ENCODE measurements at places on chromosomes 6 and 20.

GRCh38 chr20:1330075-1330830 lies 1.3 kb upstream of the SDCBP2 start:
- no peak for DNase-seq

DNA sequence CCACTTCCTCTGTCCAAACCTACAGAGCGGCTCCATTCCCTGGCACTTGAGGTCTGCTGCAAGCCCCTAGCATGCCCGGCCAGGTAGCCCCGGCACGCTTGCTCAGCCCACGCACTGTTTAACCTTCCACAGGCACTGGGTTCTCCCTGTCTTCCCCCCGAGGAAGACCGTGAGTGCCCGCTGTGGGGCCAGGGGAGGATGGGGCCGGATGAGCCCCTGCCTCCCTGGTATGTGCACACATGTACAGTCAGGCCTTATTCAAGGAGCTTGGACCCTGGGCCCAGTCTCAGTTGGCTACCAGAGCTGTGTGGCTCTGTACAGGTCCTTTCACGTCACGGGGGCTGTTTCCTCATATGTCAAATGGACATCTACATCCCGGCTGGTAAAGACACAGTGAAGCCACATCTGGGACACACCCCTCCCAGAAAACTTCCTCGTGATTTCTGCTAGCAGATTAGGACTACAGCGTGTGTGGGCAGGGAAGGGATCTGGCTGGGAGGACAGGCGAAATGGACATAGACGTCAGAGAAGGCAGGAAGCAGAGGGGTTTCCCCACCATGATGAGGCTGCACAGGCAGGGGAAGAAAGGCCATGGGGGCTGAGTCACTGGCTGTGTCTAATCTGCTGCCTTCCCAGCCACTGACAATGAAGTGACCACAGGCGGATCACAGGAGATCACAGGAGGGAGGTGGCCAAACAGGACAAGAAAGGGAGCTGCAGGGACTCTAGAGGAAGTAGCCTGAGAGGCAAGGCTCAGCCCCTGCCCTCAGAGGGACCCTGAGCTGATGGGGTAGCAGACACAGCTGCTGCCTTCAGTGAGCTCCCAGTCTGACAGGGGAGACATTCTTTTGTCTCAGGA lies 62.9 kb downstream of the MRPL14 start:
- DNase-seq, result peak; percentile 73

- no peak for DNase-seq
Observed at GRCh38 chr20:4555188-4555890, 166.4 kb upstream of the PRND start.

GRCh38 chr6:37630281-37630799 lies 67.3 kb downstream of the MDGA1 start:
- peak; percentile 60 for DNase-seq

GRCh38 chr6:100685747-100686146 lies 195.4 kb downstream of the ASCC3 start:
- DNase-seq, result peak; percentile 53

- DNase-seq, result no peak
Observed at GRCh38 chr6:139758209-139758611, 383.8 kb upstream of the CITED2 start.

DNA sequence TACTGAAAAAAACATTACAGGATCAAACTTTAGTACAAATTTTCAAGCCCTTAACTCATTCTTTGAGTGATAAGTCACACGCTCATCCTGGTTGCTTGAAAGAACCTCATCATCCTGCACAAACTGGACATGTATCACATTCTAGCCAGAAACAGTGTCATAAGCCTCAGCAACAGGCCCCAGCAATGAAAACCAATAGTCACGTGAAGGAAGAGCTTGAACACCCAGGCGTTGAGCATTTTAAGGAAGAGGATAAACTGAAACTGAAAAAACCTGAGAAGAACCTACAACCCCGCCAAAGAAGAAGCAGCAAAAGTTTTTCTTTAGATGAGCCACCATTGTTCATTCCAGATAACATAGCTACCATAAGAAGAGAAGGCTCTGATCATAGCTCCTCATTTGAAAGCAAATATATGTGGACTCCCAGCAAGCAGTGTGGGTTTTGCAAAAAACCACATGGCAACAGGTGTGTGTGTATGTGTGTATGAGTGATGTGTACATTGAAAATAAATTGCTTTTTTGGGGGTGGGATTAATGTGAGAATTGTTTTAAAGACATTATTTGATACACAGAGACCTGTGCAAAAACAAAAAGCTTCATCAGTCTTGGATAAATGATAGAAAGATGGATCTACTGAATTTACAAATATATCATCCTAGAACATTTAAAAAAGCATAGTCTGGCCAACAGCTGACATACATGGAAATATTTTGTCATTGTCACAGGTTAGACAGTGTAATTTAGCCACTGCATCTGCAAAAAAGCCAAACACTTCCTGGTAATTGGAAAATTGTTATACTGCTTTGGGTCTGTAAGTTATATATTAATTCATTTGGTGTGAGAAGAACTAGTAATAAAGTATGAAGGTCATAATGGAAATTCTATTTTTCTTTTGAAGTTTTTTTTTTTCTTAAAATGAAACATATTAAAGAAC lies 50.1 kb downstream of the PHF3 start:
- no peak for DNase-seq

DNA sequence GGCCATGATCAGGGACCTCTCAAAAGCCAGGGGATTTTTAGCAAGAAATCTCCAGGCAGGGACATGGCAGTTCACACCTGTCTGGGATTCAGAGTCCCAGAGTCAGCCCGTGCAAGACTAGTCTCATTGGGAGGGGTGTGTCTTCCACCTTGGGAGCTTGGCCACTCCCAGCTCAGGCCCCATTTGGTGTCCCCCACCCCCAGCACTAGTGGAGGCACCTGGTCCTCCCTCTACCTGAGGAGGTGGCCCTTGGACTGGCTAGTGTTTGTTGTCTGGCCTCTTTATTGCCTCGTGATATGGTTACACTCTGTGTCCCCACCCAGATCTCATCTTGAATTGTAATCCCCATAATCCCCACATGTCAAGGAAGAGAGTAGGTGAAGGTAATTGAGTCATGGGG lies 140.8 kb upstream of the PHACTR3 start:
- DNase-seq, result no peak

DNA sequence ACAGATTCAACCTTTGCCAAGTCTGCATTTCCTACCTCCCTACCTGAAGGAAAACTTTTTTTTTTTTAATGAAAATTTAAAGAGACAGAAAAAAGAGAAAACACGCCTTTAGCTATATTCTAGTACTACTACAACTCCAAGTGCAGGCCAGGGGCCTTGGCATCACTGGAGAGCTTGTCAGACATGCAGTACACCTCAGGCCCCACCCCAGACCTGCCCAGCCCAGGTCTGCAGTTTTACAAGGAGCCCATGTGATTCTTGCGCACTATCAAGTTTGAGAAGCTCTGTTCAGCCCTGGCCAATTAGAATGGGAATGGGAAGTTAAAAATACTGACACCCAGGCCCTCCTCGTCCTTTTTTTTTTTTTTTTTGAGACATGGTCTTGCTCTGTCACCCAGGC lies 85.0 kb downstream of the NFATC2 start:
- no peak for DNase-seq

DNA sequence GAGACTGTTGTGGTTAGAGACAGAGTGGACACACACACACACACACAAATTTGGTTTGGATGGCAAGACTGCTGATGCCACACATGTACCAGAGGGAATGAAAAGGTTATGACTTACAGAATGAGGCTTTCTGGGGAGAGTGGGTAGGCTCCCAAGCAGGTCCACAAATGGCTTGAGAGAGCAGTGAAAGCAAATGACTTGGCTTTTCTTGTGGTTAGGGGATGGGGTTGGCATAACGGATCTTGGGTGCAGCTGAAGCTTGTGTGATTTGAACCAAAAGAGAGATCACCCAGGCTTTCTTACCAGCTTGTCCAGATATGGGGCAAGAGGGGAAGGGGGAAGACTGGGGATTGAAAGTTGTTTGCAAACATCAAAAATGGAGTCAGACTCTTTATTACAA lies 73.9 kb upstream of the OLIG3 start:
- no peak for DNase-seq

GRCh38 chr6:109743739-109744138 lies 52.6 kb downstream of the FIG4 start:
- no peak for DNase-seq

- DNase-seq, result no peak
Observed at GRCh38 chr6:110652520-110652919, 162.7 kb downstream of the CDK19 start.

DNA sequence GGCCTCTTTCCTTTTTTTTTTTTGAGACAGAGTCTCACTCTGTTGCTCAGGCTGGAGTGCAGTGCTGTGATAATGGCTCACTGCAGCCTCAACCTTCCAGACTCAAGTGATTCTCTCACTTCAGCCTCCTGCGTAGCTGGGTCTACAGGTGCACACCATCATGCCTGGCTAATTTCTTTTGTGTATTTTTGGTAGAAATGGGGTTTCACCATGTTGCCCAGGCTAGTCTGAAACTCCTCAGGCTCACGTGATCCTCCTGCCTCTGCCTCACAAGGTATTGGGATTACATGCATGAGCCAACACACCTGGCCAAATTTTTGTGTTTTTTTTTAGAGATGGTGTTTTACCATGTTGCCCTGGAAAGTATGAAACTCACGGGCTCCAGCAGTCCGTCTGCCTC lies 29.3 kb downstream of the SRC start:
- DNase-seq, result no peak

DNA sequence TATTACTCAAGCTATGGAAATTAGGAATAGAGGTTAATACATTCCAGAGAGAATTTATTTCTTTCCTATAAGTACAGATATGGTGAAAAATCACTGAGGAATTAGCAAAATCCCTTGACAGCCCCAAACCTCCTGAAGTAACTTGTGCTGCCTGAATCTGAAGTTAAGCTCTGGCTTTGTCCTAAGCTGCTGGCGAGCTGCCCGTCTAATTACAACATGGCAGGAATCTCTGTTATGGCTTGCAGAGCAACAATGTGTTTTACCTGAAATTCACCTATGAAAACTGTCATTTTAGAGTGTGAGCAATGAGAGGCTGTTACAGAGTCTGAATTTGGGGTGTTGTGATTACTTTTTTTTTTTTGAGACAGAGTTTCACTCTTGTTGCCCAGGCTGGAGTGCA lies 22.5 kb upstream of the IYD start:
- DNase-seq, result no peak

- DNase-seq, result no peak
Observed at GRCh38 chr6:80245043-80245442, 138.6 kb downstream of the BCKDHB start.

DNA sequence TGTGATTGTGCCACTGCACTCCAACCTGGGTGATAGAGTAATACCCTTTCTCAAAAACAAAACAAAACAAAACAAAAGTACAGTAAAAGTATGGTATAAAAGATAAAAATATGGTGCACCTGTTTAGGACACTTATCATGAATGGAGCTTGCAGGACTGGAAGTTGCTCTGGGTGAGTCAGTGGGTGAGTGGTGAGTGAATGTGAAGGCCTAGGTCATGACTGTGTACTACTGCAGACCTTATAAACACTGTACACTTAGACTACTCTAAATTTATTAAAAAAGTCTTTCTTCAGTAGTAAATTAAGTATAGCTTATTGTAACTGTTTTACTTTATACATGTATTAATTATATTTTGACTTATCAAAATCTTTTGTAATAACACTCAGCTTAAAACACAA lies 46.0 kb downstream of the ZFP64 start:
- no peak for DNase-seq

GRCh38 chr6:149065658-149066556 lies 251.6 kb upstream of the TAB2 start:
- DNase-seq, result no peak

DNA sequence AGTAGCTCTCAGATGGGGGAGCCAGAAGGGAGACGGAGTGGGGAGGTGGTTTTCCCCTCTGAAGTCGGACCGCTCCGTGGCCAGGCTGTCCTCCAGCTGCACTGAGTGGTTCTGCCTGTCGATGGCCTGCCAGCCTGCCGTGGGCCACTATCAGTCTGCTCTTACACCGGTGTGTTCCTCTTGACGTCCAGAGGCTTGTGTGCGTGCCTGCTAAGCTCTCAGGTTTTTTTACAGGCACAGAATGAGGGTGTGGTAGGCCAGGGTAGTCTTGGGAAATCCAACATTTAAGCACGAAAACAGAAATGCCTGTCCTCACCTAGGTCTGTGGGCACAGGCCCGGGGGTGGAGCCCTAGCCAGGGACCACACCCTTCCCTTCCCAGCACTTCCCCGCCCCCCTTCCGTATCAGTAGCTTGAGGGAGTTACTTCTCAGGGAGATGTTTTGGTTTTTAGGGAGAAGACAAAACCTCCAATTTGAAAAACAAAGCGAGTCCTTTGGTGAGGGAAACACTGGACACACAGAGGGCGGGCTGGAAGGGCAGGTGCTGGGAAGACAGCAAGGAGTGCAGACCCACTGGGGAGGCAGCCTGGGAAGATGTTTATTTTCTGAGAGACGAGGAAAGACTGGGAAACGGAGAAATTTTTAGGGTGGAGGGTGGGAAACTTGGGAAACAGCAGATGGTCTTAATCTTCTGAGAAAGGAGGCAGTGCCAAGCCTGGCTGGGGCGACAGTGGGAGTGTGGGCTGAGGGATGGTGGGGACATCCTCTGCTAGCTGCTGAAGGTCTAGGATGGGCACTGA lies 106.5 kb downstream of the LY86 start:
- DNase-seq, result no peak

GRCh38 chr6:48048451-48049146 lies 62.4 kb downstream of the PTCHD4 start:
- DNase-seq, result no peak

DNA sequence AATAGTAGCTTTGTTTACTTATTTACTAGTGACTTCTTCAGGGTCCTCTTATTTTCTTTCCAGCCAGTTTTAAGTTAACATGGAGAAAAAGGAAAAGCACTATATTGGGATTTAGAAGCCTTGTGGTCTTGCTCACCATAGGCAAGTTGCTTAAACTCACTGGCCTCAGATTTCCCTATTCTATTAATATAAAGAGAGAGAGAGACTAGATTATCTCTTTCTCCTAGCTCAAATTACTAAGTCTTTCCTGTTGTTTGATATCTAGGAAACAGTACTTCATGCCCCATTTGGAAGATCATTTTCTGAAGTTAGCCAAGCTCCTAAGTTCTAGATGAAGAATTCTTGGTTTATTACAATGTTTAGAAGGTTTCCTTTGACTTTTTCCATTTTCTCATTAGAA lies 32.5 kb downstream of the CTNNBL1 start:
- no peak for DNase-seq

DNA sequence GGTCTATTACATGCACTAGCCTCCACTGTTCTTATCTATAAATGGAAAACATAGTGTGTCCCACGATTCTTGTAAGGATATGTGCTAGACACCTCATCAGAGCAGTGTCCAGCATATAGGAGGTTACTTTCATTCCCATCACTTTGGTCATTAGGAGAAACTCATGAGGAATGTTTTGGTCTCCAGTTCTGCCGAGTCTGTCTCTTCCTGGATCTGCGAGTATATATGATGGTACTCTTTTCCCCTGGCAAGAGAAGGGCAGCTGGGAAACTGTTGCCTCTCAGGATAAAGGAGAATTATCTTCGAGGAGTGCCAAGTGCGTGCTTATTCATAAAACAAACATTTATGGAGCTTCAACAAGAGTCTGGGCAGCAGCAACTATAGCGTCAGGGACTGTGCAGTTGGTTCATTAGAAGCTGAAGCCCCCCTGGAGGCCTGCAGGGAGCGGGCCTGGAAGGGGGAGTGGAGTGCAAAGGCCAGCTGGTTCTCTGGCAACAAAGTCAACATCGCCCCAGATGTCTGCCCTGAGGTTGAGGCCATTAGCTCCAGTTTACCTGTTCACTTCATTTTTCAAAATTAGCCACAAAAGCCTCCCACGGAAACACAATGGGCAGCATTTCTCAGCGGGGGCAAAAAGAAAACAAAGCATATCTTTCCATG lies 811.9 kb downstream of the MAFB start:
- DNase-seq, result no peak
